ENCODE measurements at places on chromosomes 7 and 10. TPM values are rescaled to one million over a fixed set of nuclear protein-coding genes. Genes with fewer than 3 reads are reported as not detected.

NKX1-2 gene
- total RNA-seq, result not detected

SDHAF3 gene
- total RNA-seq, result 13.1 TPM

GPNMB gene
- total RNA-seq, result 0.74 TPM

TUBB8 gene
- not detected for total RNA-seq

MBL2 gene
- not detected for total RNA-seq

HOGA1 gene
- total RNA-seq, result 0.36 TPM

EBLN1 gene
- not detected for total RNA-seq

AKR1B15 gene
- not detected for total RNA-seq

TAC1 gene
- total RNA-seq, result not detected

ZCWPW1 gene
- 0.76 TPM for total RNA-seq

DRGX gene
- not detected for total RNA-seq

ARHGEF5 gene
- total RNA-seq, result 24.4 TPM

NPTX2 gene
- not detected for total RNA-seq

CNNM1 gene
- not detected for total RNA-seq

HTR5A gene
- not detected for total RNA-seq

THNSL1 gene
- total RNA-seq, result 1.5 TPM

LLCFC1 gene
- total RNA-seq, result not detected

NKX2-3 gene
- total RNA-seq, result not detected

HGF gene
- total RNA-seq, result not detected

FLNC gene
- total RNA-seq, result 0.05 TPM

RASA4B gene
- 13.9 TPM for total RNA-seq

EPHB6 gene
- total RNA-seq, result 45.9 TPM

LEP gene
- not detected for total RNA-seq

Measured in HT-29 (cell line).